GM23338 (cell line): ENCODE measurements at places on chromosomes 5 and 9. TPM values are rescaled to one million over a fixed set of nuclear protein-coding genes. Genes with fewer than 3 reads are reported as not detected.

The OMD gene
- polyA plus RNA-seq = 1.1 and 1.3 TPM in 2 replicates

The PCDHGB4 gene
- 3.0 and 3.5 TPM in 2 replicates for polyA plus RNA-seq

The MCC gene
- 2.7 and 3.8 TPM in 2 replicates for polyA plus RNA-seq

The MPDZ gene
- 32.6 and 33.0 TPM in 2 replicates for polyA plus RNA-seq

The ZNF169 gene
- polyA plus RNA-seq = 3.1 and 4.0 TPM in 2 replicates

The MARCHF6 gene
- polyA plus RNA-seq = 50.9 and 70.8 TPM in 2 replicates

The HSPB3 gene
- not detected in 2 replicates for polyA plus RNA-seq

The PHF24 gene
- 0.03 and 0.05 TPM in 2 replicates for polyA plus RNA-seq

The LIFR gene
- polyA plus RNA-seq = 10.6 and 11.0 TPM in 2 replicates

The LVRN gene
- 0.24 and 0.31 TPM in 2 replicates for polyA plus RNA-seq

The LRRC70 gene
- 0.15 TPM in 1 of 2 replicates, not detected in the other for polyA plus RNA-seq
